ENCODE measurements at places on chromosomes 4 and X.

DNA sequence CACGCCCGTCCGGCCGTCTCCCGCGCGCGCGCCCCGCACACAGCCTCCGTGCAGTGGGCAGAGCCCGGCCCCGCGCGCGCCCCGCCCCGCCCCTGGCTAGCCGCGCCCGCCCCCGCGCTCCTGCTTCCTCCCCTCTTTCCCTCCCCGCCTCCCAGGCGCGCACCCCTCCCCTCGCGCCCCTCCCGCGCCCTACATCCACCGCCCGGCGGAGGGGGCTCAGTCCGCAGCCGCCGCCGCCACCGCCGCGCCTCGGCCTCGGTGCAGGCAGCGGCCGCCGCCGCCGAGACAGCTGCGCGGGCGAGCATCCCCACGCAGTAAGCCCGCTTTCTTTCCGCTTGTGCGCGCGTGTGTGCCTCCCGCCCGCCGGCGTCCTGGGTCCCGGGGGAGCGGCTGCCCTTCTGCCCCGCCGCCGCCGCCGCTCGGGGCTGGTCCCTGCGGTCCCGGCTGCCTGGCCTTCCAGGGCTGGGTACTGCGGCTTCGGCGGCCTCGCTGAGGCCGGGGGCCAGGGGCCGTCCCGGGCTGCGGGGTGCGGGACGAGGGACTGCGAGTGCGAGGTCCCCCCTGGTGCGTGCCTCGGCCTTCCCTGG lies at the start of gene FHL1:
Gene FHL1, plus strand, starts transcription at position 219 of the 587 bp plus-strand sequence.
- peak; percentile 54 for DNase-seq

GRCh38 chr4:147481577-147482109 lies 746 bp downstream of the EDNRA start:
- DNase-seq = no peak

- no peak for DNase-seq
Measured at GRCh38 chr4:74474345-74475090, 29.6 kb downstream of the AREG start.

- DNase-seq = no peak
Measured at GRCh38 chr4:25131926-25132325, 28.3 kb downstream of the SEPSECS start.

GRCh38 chr4:174764105-174764729 lies 64.8 kb downstream of the GLRA3 start:
- no peak for DNase-seq

Data from left lobe of liver (tissue), 2 donors.